ENCODE measurements at places on chromosomes 2 and 18.

GRCh38 chr2:54656863-54657262 lies 66.6 kb upstream of the EML6 start:
- no peak for DNase-seq

- DNase-seq = no peak
Observed at GRCh38 chr18:55318951-55319441, 269.0 kb downstream of the TCF4 start.

- no peak for DNase-seq
Observed at GRCh38 chr2:53127061-53127650, 640.4 kb upstream of the CHAC2 start.

- no peak for DNase-seq
Observed at GRCh38 chr18:9204659-9205058, 68.1 kb downstream of the ANKRD12 start.

GRCh38 chr2:235041221-235041917 lies 89.6 kb downstream of the SH3BP4 start:
- no peak for DNase-seq

GRCh38 chr2:19955544-19956422 lies 34.1 kb downstream of the WDR35 start:
- peak; percentile 82 for DNase-seq

GRCh38 chr18:56299740-56300139 lies 338.7 kb downstream of the TXNL1 start:
- DNase-seq = no peak

DNA sequence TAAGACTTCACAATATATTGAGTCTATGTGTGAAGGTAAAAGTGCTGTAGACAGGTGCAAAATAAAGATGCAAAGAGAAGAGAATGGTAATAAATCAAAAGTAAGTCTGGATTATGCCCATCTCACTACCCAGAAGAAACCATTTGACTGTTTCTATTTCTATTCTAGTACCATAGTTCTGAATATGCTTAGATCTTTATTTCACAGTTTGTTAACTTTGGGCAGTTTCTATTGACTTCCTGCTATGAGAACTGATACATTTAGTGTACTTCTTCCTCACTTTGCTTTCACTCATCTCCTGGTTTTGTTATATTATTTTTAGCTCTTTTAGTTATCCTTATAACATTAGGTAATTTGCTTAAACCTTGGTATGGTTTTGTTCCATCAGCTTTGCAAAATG lies 94.9 kb downstream of the HS1BP3 start:
- no peak for DNase-seq

DNA sequence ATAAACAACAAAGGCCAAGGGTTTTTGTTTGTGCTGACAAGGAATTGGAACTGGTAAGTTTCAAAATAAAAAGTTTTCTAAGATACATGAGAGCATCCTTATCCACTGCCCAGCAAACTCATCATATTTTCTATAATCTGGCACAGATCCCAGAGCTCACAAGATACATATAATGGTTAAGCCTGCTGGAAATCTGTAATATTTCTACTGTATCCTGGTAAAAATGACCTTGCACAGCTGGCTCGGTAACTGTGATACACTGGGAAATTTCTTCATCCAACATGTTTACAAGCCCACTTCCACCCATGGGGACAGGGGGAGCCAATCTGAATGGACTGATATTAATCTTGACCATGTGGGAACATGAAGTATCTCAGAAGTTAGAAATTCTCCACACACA lies 425.4 kb upstream of the MMADHC start:
- no peak for DNase-seq

All from H7 (cell line).